Stimulated activated CD8-positive, alpha-beta memory T cell treated with anti-CD3 and anti-CD28 coated beads, Interleukin-12 subunit alpha, Interleukin-12 subunit beta, amount 100 ng/mL, for 4 hours (primary cell): ENCODE measurements at places on chromosomes 16 and 17.

GRCh38 chr16:80828495-80828894 is 24.1 kb upstream of the CDYL2 start:
- no peak for DNase-seq

- no peak for DNase-seq
Measured at GRCh38 chr17:83145831-83146230, 66.4 kb downstream of the METRNL start.

DNA sequence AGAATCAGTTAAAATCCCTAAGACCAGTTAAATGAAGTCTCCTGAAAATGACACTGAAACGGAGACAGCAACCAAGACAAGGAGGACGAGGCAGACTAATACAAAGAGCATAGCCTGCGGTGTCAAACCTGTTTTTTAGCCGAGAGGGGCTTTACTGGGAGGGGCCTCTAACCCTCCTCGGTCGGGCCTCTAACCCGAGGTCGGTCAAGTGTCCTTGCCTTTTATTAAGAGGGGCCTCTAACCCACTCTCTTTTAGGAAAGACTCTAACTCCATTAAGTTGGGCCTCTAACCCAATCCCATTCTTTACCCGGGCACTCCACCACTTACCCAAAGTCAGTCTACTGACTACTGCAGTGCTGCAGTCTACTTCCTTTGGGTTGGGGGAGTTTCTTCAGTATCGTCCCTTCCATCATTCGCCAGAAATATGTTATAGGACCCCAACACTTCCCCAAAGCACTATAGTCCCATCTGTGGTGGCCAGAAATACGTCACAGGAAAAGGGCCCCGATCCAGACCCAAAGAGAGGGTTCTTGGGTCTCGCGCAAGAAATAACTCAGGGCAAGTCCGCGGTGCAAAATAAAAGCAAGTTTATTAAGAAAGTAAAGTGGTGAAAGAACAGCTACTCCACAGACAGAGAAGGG is 39.2 kb upstream of the ARL4D start:
- DNase-seq = no peak

GRCh38 chr16:49809062-49809461 is 46.9 kb downstream of the ZNF423 start:
- no peak for DNase-seq

GRCh38 chr17:43025766-43026537 is 921 bp downstream of the RND2 start:
- DNase-seq = no peak

- DNase-seq = peak; percentile 53
Measured at GRCh38 chr16:17070882-17071592, 399.7 kb downstream of the XYLT1 start.

- DNase-seq = no peak
Measured at GRCh38 chr17:74592087-74592990, at the start of gene CD300LD. CD300LD (minus strand) TSS chr17:74592283; CDS start chr17:74592202, 81 bp downstream.

DNA sequence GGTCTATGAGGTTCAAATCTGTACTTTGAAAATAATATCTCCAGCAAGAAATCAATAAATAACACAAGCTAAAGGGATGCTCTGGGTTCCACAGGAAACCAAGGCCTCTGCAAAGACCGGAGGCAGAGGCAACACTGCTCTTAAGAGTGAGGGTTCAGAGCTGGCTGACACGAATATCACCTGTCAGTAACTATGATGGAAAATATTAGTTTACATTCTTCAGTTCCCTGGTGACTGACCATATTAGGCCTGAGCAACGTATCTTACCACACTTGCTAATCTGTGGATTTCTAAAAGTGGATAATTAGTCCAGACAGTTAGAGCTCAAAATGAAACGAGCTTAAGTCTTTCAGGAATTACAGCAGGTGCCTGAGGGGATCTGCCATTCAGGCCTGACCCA is 459.3 kb downstream of the HS3ST3B1 start:
- no peak for DNase-seq

DNA sequence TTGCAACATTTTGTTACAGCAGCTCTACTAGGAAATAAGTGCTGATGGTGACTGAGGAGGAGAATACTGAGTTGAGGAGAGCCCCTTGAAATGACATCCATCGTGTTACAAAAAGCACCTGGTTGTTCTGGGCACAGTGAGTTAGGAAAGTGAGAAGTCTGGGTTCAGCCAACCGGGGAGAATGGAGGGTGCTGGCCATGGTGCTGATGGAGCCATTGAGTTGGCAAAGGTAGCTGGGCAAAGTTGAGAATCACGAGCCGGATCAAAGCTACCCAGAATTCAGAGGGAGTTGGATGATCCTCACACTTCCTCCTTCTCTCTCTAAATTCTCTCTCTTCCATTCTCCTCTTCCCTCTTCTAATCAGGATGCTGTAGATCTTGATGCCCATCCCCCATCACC is 35.0 kb upstream of the ASIC2 start:
- DNase-seq = no peak

- DNase-seq = no peak
Measured at GRCh38 chr17:5785867-5786509, 201.7 kb upstream of the NLRP1 start.

GRCh38 chr16:90037276-90037675 is 18.0 kb upstream of the DBNDD1 start:
- no peak for DNase-seq

DNA sequence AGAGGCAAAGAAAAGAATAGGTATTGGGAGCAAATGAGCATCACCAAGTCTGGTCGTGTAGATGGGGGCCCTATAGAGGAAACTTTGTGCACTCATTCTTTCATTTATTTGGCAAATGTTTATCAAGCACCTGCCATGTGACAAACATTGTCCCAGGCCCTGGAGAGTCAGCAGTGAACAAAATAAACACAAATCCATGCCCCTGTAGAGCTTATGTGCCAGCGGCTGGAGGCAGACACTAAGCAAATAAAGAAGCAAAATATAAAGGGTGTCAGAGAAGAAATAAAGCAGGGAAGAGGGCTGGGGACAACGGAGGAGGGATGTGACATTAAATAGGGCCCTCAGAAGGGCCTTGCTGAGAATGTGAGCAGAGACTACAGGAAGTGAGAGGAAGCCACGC is 45.5 kb downstream of the KATNIP start:
- DNase-seq = no peak

- DNase-seq = no peak
Measured at GRCh38 chr16:70652322-70652721, 6.0 kb downstream of the IL34 start.

DNA sequence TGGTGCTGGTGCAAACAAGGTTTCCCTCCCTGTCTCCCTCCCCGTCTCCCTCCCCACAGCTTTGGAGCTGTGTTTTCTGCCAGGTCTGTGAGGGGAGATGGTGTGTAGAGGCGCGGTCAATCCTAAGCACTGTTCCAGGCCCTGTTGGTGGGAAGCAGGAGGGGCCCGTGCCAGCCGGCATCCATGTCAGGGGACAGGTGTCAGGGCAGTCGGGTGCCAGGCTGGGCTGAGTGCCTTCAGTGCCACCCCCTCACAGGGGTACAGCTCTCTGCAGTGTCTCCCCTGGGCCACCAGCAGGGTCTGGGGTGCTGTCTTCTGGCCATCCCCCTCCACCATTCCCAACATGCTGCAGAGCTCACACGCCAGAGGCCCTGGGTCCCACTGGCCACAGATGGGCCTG is 73.6 kb downstream of the KLHDC4 start:
- DNase-seq = no peak

DNA sequence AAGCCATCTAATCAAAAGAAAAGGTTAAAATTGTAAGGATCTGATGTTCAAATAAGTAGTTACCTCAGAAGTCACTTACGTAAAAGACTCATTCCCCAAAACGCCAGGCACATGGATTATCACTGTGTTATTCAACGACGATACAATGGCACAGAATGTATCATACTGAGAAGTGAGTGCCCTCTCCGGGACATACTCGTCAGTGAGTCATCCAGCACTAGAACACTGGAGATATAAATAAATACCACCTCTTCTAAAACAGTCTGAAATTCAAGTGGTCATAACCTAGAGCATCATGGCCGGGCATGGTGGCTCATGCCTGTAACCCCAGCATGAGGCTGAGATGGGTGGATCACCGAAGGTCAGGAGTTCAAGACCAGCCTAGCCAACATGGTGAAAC is 24.9 kb downstream of the USP31 start:
- no peak for DNase-seq

DNA sequence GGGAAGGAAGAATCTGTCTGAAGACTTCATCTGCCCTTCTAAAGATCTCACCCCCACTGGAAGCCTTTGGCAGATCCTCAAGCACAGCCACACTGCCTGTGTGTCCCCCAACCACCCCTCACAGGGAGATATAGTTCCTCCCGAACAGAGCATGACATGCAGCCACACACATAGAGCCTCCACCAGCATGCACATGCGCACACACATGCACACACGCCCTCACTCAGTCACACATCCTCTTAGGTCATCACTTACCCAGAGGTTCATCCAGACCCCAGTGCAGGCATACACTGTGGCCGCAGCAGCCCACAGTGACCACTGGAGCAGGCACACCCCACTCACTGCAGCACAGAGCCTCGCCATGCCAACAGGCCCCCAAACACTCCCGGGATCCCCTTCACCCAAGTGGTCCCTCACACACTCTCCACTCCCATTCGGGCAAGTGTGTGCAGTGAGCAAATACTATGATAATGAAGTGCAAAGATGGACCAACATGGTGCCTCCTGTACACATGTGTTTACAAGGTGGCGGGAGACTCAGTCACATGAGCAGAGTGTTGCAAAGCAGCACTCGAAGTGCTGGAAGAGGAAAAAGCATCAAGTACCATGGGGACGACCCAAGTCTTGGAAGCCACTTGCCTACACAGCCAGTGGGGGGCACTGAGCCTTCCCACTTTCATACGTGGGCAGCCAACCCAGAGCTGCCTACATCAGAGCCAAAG is 17.0 kb upstream of the SP6 start:
- DNase-seq = no peak

- DNase-seq = no peak
Measured at GRCh38 chr17:57541049-57541448, 204.1 kb downstream of the CCDC182 start.

GRCh38 chr16:30637944-30638343 is 12.8 kb upstream of the PRR14 start:
- no peak for DNase-seq

- DNase-seq = no peak
Measured at GRCh38 chr17:74148446-74148845, 55.0 kb upstream of the RPL38 start.

DNA sequence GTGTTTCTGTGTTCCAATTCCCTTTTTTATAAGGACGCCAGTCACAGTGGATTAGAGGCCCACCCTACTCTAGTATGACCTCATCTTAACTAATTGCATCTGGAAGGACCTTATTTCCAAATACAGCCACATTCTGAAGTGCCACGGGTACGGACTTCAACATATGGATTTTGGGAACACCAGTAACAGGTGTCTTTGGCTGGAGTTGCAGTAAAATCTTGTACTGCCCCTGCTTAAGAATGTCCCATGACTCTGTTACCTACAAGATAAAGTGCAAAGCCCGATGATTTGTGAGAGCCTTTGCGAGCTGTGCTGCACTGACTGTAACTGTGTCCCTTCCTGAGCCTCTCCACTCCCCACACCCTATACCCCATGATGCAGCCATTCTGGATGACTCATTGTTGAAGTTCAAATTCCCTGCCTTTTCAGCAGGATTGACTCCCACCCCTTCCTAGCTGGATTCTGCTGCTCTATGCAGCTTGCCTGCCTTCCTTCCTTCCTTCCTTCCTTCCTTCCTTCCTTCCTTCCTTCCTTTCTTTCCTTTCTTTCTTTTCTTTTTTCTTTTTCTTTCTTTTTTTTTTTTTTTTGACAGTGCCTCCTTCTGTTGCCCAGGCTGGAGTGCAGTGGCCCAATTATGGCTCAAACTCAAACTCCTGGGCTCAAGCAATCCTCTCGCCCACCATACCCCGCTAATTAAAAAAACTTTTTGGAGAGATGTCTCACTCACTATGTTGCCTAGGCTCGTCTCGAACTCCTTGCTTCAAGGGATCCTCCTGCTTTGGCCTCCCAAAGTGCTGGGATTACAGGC is 2.1 kb downstream of the HCRT start:
- DNase-seq = no peak

GRCh38 chr17:20174588-20175265 is 165.6 kb downstream of the SPECC1 start:
- DNase-seq = no peak

GRCh38 chr17:46739982-46740381 is 78.5 kb downstream of the WNT3 start:
- no peak for DNase-seq

GRCh38 chr16:28010671-28011070 is 52.8 kb downstream of the GSG1L start:
- DNase-seq = no peak

- no peak for DNase-seq
Measured at GRCh38 chr17:37505333-37505732, 15.6 kb downstream of the DUSP14 start.

- no peak for DNase-seq
Measured at GRCh38 chr16:57147381-57148221, 38.2 kb downstream of the PSME3IP1 start.
